ENCODE measurements at places on chromosomes 16 and 17. TPM values are rescaled to one million over a fixed set of nuclear protein-coding genes. Genes with fewer than 3 reads are reported as not detected.

DNA sequence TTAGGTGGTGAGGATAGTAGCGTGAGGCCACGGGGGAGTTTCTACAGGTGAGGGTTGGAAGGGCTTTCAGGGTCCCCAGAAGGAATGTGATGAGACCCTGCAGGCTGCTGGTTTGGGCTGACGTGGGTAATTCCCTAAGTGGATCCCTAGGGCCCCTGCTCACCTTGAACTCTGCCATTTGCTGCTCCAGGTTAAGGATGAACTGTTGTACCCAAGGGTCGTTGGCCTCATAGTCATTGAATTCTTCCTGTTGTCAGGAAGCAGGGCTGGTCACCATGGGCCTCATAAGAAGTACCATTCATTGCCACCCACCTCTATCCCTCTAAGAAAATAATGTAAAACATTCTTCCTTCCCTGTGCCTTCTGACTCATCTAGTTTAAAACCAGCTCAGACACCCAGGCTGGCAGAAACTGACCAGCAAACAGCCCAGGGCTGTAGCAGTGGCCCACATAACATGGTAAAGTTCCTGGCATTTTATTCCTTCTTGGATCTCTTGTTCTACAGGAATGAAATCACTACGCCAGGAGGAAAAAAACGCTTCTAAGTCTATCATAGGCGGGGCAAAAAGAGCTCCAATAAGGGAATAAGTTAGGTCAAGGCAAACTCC, 27.6 kb downstream of the FCSK start:
- DNase-seq, result no peak

- DNase-seq, result no peak
Observed at GRCh38 chr17:19417611-19418010, 6.6 kb downstream of the RNF112 start.

DNA sequence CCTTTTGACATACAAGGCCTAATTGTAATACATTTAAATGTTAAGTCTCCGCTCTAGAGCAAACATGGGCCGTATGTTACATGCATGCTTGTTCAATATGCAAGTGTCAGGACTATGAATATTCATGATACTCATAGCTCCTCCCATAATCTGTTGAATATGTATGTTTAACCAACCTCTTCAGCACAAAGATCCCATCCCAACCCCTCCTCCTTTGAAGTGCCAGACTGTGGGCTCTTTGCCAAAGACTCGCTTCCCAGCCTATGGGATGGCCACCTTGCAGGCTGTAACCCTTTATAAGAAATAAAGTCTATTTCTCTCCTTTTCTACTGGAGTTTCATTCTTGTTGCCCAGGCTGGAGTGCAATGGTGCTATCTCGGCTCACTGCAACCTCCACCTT, 156.2 kb downstream of the ABCC12 start:
- no peak for DNase-seq

- peak; percentile 78 for DNase-seq
Observed at GRCh38 chr17:61139219-61139618, 260.4 kb upstream of the TBX2 start.

DNA sequence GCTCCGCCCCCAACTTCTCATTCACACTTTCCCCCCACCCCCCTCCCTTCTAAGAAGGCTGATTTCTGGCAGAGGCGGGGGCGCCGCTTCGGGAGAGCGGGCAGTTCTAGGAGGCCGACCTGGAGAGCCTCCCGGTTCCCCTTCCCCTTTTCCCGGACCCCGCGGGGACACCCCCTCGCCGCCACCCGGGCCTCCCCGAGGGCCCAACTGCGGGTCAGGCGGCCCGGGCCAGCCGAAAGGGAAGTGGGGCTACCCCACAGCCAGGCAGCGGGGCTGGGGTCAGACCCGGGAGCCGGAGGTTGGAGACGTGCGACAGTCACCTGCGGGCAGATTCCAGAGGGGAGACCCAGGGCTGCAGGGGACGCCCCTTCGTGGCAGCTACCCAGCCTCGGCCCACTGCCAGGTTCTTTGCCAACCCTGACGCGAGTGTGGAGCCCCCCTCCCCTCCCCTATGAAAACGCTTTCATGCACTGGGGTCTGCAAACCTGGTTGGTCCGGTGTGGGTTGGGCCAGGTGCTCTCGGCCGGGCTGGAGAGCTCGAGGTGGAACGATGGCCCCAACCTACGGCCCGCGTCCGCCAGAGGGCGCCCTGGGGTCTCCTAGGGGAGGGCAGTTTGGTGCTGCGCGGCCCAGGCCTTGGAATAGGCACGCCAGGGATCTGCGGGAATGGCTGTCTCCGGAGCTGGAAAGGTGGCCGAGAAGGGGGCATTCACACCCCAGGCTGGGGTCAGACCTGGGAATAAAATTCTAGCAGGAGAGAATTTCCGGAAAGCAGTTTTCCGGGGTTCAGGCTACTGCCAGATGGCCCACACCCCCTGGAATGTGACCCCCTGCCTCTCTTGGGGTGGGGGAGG, 721 bp upstream of the SOCS3 start:
- peak; percentile 94 for DNase-seq

GRCh38 chr17:21098934-21099689, 27.7 kb upstream of the DHRS7B start:
- DNase-seq, result peak; percentile 92

DNA sequence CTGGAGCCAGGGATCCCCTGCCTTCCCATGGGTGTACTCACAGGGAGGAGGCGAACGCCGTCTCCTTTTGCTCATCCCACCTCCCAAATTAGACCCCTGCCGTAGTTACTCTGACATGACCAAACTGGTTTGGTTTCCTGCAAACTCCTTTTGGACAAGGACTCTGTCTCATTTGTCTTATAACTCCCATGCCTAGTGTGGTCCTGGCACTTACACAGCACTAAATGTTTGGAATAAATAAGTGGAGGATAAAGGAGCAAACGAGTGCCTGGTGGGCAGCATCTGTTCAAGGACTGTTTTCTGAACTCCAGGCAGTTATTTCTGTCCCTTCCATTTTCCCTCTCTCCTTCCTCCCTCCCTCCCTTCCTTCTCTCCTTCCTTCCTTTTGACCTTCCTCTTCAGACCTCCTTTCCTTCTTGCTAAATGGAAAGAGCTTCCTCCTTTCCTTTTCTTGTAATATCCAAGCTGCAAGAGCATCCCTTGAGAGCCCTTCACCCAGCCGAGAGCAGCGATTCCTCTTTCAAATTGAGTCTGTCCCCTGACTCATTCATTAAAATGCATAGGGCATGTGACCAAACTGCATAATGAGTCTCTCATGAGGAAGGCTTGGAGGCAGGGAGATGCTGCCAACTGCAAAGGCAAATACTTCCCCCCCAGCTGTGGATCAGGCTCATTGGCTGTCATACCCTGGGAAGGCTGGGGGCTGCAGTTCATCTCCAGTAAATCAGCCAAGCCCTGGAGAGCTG, 36.8 kb downstream of the CHD9 start:
- no peak for DNase-seq

DNA sequence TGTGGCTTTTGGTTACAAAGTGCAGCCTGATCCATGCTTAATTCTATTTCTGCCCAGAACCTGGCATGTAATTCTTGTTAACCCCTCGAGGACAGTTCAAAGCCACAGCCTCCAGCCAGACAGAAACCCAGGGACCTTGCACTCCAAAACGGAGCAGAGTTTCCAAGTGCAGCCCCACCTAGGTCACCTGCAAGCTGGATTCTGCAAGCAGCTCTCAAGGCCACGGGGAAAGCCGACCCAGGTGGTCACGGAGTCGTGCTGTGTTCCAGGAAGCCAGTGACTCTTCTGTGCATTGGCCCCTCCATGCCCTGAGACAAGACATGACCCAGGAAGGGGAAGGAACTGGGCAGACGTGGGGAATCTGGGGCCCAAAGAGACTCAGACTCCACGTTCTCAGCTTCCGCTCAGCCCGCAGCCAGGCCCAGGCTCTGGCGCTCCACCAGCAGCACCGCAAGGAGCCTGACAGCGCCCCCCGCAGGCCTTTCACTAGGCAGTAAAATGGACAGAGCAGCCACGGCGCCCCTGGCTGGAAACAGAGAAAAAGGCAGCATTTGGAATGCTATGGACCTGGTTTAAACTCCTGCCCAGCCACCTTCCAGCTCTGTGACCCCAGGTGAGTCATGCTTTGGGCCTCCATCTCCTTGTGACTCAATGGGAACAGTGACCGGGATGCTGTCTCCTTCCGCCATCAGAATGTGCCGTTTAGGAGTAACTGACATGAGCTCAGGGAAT, 27.3 kb upstream of the GSG1L start:
- DNase-seq, result no peak

DNA sequence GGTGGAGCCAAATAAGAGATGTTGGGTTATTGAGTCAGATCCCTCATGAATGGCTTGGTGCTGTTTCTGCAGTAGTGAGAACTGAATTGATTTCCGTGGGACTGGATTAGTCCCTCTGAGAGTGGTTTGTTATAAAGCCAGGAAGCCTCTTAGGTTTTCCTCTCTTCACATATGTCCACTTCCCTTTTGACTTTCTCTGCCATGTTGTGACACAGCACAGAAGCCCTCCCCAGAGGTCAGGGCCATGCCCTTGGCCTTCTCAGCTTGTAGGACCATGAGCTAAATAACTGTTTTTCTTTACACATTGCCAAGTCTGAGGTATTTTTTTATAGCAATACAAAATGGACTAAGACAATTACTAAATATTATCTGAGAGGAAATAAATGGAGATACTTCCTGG, 10.3 kb upstream of the HAPSTR1 start:
- no peak for DNase-seq

- peak; percentile 57 for DNase-seq
Observed at GRCh38 chr17:68459037-68459639, 1.8 kb upstream of the WIPI1 start.

- no peak for DNase-seq
Observed at GRCh38 chr17:27323538-27324215, 29.8 kb downstream of the WSB1 start.

Gene TBC1D3K
- not detected for total RNA-seq

Gene GAS7
- 2.1 TPM for total RNA-seq
